ENCODE measurements at places on chromosomes 1 and 21.

DNA sequence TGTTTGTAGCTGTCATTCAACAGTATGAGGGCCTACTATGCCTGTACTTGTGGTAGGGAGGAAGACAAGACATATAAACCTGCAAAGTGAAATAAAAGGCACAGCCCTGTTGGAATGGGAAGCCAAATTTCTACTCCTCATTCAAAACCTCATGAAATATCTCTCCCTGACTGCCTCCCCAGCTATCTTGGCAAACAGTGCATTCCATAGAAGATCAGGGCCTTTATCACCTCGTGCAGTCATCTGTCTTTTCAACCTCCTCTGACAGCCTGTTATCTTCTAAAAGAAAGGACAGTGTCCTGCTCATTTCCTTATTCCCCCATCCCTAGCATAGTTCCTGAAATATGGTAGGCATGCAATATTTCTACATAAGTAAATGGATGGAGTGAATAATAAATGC lies 71.0 kb downstream of the SH3GLB1 start:
- no peak for DNase-seq

GRCh38 chr1:219523411-219523810 lies 89.5 kb downstream of the ZC3H11B start:
- peak; percentile 26 for DNase-seq

DNA sequence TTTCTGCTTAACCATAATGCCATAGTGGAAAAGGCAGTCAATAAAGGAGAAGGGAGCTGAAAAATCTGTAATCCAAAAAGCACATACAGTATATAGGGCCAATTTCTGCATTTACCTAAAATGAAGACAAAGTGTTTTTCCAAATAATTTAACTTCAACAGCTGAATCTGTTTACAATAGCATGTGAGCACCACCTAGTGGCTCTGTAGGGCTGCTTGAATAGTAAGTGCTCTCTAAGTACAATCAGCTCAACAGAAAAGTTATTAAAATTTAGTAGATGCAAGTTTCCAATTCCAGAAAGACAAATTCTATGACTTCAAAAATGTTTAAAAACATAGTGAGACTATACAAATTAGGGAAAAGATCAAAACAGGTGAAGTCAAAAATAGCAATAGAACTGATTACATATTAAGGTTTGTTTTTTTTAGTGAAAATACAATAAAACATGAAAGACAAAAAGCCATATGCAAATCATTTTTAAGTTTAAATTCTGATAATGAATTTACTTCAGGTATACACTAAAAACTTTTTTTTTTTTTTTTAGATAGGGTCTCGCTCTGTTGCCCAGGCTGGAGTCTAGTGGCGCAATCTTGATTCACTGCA lies 220.0 kb downstream of the SETD4 start:
- no peak for DNase-seq

DNA sequence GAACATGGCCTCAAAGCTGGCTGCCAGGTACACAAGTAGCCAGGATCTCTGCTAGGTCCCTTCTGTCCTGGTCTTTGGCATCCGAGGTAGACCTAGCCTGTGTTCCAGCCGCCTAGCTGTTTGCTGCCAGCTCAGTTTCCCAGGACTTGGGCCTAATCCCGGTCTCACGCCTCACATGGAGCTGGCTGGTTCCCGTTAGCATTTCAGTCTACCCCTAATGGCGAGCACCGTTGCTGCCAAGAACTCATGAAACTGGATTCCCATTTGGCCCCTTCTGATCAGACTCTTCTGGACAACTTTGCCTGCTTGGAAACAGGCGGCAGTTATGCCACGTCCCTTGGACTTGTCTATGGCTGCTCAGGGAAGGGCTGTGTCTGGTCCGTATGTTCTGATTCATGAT lies 26.2 kb upstream of the HHAT start:
- no peak for DNase-seq

GRCh38 chr1:41222496-41222895 lies 19.6 kb downstream of the SCMH1 start:
- no peak for DNase-seq

GRCh38 chr1:46646844-46647243 lies 21.3 kb downstream of the ATPAF1 start:
- DNase-seq = no peak

DNA sequence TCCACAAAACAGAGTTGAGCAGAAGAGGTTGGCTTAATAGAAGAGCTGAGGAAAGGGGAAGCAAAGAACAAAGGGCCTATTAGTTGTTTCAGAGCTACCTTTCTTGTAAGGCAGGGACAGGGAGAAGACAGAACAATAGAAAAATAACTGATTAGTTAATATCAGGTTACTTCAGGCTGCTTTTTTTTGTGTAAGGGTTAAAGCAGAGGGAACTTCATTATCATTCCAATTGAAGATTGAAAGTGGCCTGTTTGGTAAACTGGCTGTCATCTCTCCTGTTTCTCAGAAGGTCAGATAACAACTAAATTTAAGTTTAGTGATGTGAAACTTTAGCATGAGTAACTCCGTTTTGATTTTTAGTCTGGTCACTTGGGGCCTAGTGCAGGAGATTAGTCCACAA lies 22.3 kb downstream of the CDC42 start:
- no peak for DNase-seq

- DNase-seq = no peak
Measured at GRCh38 chr21:25638660-25639550, at the start of gene JAM2. TSS of gene JAM2 (plus strand) at chr21:25639258. CDS start at chr21:25639822, 564 bp downstream.

DNA sequence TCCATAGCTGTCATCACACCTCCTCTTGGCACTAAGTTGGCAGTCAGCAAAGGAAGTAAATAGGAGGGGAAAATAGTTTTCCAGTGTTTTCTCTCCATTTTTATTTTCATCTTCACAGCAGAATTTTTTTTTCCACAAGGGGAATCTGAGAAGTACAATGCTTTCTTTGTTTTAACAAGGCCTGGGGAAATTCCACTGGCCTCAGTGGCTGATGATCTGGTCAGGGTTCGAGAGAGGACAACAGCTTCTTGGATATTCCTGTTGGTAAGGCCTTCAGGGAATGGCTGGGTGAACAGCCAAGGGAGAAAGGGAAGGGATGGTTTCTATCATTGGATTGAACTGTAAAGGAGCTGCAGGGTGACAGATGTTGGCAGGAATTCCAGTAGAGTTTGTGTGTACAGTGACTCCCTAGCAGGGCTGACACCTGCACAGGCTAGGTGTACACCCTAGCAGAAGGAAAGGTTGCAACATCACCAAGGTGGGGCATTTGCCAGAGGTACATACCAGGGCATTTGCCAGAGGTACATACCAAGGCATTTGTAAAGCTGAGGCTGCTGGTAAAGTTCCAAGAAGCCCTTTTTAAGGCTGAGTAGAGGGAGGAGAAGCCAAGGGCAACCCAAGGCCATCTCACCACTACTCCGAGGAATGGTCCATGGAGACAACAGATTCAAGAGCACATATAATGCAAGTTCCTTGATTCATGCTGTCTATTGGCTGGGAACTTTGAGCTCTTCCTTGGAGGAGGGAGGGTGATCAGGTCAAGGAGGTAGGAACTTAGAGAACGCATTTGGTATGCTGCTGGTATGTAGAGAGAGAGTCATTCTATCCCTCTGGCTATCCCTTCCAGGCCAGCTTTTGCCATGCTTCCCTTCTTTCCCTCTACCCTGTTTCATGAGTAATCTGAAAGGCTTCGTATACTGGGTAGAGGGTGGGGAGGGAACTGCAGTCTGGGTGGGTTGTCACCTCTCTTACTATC lies 3.1 kb downstream of the GJA5 start:
- DNase-seq = no peak

- DNase-seq = no peak
Measured at GRCh38 chr1:171707583-171707982, 34.3 kb downstream of the VAMP4 start.

- DNase-seq = no peak
Measured at GRCh38 chr21:36688324-36688723, 10.6 kb upstream of the SIM2 start.

- no peak for DNase-seq
Measured at GRCh38 chr1:201468844-201469644, at the start of gene PHLDA3. TSS of gene PHLDA3 (minus strand) at chr1:201469188. CDS start at chr1:201468786, 402 bp downstream.

DNA sequence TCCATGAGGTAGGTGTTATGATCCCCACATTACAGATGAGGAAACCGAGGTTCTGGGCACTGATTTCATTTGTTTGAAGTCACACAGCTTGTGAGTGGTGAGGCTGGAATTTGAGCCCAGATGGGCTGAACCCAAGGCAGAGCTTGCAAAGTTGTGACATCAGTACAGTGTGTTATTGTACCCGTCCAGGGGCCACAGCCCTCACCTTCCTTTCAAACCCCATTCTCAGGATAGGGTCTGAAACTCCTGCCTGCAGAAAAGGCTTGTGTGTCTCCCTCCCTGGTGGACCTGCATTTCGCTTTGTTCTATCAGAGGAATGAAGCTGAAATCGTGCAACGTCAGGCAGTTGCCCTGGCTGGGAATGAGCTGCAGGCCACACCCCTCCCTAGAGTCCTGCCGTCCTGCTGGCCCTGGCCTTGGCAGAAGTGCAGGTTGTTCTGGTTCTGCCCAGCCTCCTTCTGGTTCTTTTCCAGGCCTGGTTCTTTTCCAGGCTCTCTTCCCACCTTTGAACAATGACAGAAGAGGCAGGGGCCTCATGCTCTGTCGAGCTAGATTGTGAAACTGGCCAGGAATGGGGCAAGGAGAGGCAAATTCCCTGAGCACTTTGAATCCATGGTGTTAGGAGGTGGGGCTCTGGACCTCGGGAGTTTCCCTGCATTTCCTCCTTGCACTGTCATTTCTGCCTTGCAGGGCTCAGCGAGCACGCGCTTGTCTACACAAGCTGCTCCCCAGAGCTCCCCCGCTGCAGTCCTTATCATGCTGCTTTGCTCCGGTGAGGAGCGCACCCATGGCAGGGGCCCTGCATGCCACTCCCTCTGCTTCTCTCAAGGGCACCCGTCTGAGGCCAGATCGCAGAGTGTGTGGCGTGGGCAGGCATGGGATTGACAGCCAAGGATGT lies 8.2 kb upstream of the MYOM3 start:
- DNase-seq = no peak

DNA sequence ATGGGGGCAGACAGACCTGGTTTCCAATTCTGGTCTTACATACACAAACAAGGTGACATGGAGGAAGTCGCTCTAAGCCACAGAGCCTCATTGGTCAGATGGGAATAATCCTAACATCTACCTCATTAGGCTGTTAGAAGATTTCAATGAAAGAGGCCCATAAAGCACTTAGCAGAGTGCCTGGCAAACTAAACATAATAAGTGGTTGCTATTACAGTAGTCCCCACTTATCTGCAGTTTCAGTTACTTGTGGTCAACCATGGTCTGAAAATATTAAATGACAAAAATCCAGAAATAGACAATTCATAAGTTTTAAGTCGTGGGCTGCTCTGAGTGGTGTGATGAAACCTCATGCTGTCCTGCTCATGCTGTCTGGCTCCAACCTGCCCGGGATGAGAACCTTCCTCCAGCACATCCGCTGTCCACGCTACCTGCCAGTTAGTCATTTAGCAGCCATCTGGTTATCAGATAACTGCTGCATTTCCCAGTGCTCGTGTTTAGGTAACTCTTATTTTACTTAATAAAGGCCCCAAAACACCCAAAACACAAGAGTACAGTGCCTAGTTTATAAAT lies 112.3 kb downstream of the DDX20 start:
- no peak for DNase-seq

GRCh38 chr1:174167265-174167803 lies 8.0 kb downstream of the RABGAP1L start:
- no peak for DNase-seq

DNA sequence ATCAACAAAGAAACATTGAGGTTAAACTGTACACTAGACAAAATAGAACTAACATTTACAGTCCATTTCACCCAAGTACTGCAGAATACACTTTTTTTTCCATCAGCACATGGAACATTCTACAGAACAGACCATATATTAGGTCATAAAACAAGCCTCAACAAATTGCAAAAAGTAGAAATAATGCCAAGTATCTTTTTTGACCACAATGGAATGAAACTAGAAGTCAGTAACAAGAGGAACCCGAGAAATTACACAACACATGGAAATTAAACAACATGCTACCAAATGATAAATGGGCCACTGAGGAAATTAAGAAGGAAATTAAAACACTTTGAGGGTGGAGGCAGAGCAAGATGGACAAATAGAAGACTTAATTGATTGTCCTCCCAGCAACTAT lies 8.4 kb upstream of the C1orf185 start:
- DNase-seq = no peak

DNA sequence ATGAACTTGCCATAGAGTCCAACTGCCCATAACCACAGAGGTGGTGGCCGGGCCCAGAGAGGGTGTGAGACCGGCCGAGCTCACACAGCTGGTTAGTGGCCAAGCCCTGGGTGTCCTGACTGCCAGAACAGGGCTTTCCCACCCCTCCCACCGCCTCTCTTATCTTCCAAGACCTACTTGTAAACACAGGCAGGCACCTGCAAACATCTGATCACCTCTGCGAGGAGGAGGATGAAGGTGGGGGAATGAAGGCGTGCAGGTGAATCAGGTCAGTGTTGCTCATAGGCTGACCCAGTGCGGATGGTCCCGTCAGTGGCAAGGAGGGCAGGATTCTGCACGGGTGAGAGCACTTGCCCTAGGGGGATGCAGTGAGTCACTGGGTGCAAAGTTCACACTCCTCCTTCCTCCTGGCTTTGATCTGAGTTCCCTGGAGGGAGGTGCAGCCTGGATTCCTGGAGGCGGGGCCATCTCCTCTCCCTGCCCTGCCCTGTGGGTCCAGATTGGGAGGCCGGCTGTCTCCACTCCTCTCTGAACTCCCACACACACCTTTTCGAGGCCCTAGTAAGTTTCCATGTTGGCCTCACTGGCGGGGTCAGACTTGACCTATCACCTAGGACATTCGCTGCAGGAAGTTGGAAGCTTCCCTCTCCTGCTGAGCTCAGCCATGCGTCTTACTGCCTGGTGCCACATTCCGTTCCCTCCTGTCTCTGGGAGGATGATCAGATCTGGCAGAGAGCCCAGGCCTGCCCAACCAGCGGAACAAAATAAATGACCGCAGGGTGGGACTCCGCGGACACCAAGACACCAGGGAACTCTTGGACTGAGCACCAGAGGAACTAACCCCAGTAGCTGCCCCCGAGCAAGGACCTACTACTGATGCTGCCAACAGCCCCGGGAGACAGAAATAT lies 7.3 kb downstream of the UQCRHL start:
- no peak for DNase-seq

- DNase-seq = no peak
Measured at GRCh38 chr21:38772646-38773045, 33.1 kb upstream of the ETS2 start.

GRCh38 chr1:79617777-79618176 lies 611.2 kb upstream of the ADGRL4 start:
- no peak for DNase-seq

Data from NCI-H2081 treated with DMSO at 0.1 percent for 48 hours (cell line).